ENCODE measurements at places on chromosomes 3 and 15.
A peak's percentile ranks its signal among the peaks of the same experiment; 100 is the strongest.

DNA sequence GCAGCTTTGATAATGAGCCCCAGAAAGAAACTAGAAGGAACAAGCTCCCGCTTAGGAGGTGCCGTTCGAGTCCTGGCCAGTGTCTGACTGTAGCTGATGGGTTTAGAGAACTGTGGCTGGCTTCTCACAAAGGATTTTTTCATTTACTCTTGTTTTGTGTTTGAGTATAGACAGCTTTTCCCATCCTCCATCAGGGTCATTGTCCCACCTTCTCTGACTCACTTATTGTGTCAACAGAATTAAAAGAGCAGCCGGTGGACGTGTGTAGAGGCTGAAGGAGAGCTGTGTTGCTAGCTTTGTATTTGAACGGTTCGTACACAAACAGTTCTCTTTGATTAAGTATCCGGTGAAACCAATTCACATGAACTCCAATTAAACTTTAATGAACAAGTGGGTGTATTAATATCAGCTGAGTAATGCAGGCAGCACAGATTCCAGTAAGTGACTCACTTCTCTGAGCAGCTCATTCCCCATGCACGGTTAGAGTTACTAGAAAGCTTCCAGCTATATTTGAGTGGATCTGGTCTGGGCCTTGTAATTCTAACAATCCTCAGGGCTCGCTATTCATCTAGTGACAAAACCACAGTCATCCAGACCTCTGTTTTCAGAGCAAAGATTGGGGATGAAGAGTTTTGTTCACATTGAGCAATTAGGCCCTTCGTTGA is 141.0 kb downstream of the LPP start:
- DNase-seq = peak; percentile 80

DNA sequence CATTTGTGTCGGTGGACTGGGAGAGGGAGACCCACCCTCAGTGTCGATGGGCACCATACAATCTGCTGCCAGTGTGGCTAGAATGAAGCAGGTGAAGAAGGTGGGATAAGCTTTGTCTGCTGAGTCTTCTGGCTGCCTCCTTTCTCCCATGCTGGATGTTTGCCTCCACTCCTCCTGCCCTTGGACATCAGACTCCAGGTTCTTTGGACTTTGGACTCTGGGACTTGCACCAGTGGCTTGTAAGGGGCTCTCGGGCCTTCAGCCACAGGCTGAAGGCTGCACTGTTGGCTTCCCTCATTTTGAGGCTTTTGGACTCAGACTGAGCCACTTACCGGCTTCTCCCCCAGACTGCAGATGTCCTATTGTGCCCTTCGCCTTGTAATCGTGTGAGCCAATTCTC is 23.6 kb upstream of the OSBPL11 start:
- DNase-seq = no peak

- DNase-seq = no peak
These were observed 80.2 kb downstream of the BFSP2 start for GRCh38 chr3:133479895-133480669.

- DNase-seq = no peak
These were observed 2.6 kb upstream of the PLA2G4B start for GRCh38 chr15:41836073-41836472.

GRCh38 chr3:108153451-108153981 is 62.7 kb upstream of the CD47 start:
- DNase-seq = peak; percentile 66
